ENCODE measurements at places on chromosomes 7 and 10. TPM values are rescaled to one million over a fixed set of nuclear protein-coding genes. Genes with fewer than 3 reads are reported as not detected.

ATRNL1 gene
- total RNA-seq: not detected

DOCK4 gene
- 2.0 TPM for total RNA-seq

TMEM184A gene
- 16.5 TPM for total RNA-seq

ACSL5 gene
- 46.6 TPM for total RNA-seq

AHR gene
- total RNA-seq: 39.4 TPM

SORBS1 gene
- 44.1 TPM for total RNA-seq

RTKN2 gene
- total RNA-seq: 36.2 TPM

C10orf62 gene
- not detected for total RNA-seq

DNA sequence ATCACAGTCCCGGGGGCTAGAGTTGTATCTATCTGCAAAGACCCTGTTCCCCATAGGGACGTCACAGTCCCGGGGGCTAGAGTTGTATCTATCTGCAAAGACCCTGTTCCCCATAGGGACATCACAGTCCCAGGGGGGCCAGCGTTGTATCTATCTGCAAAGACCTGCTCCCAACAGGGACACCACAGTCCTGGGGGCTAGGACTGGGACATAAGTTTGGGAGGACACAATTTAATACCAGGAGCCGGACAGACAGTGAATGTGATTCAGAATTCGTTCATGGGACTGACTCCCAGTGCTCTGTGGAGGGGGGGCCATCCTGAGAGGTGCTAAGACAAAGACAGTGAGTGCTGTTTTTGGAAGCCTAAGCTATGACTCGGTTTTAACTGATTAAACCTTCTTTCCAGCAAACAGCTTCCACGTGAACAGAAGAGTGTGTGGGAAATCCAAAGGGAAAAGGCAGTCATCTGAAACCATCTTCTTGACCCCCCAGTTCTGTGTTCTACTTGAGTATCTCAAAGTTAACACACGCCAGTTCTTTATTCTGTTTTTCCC, 153.0 kb downstream of the DIP2C start:
- no peak for DNase-seq

DNA sequence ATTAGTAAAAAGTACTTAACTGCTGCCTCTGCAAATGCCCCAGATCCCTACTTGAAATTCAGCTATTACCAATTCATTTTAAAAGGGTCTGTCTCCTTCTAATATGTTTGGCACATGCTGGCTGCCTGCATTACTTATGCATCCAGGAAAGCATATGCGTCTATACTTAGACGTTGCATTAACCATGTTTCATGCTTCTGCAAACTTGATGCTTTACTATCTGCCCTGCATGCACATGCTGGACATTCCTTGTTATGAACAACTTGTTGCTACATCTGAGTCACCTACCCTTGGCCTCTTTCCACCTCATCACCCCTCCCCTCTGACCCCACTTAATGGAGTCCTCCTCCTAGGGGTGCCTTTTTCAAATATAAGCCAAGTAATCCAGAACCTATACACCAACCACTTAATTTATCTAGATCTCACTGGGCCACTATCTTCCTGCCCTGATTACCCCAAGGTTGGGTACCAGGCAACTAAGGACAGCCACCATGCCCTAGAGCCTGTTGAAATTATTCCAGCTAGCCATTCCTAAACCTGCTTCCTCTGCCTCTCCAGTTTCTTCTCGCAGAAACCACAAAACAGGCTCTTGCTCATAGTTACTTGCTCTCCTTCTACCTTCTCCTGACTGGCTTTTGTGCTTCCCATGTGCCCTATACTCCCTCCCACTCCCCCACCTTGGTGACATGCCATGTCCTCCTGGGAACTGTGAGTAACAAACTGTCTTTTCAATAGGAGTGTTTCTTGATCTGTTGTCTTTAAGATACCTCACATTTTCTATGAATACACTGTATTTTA, 1187.9 kb downstream of the REEP3 start:
- DNase-seq: no peak

DNA sequence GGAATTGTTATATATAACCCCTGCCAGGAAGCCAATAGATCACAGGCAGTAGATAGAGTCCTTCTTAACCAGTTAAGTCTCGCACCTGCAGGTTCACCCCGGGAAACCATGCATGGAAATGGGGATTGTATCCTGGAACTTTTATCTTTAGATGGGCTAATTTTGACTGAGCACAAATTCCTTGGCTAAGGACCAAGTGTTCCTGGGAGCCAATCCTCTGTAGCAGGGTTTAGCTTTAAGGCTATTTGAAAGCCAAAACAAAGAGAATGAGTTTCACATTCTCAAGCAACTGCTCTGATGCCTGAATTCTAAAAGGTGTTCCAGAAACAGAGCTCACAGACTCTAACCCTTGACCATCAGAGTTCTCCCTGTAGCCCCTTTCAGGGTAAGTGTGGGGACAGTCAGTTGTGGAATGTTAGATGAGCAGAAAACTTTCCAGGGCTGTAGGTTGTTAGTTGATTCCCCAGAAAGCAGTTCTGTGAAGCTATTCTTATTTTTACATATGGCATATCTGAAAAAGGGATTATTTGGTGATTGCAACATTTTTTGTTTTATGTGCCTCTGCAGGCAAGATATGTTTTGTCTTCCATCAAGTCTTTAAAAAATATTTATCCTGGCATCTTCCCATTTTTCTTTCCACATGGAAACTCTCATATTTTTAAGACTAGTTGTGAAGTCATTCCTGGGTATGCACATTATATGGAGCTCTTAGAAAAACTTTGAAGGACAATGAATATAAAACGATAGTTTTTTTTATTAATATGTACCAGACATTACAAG, 16.2 kb upstream of the NPVF start:
- DNase-seq: no peak

DNA sequence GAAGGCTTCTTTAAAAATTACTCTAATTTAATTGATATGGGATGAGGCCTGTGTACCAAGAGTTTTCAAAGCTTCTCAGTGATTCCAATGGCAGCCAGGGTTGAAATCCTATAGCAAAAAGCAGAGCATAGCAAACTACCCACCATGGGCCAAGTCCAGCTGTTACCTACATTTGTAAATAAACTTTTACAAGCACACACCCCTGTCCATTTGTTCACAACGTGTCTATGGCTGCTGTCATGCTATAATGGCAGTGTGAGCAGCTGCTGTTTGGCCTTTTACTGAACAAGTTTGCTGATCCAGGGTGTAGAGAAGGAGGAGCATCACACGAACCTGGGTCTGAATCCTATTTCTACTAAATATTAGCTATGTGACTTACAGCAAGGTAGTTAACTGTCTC, 50.0 kb downstream of the NPY start:
- DNase-seq: no peak

GRCh38 chr7:114864278-114864677, 57.6 kb upstream of the MDFIC start:
- no peak for DNase-seq

- no peak for DNase-seq
Observed at GRCh38 chr7:87918740-87919139, 15.3 kb upstream of the ADAM22 start.

- DNase-seq: no peak
Observed at GRCh38 chr10:78539247-78539766, 505.6 kb downstream of the RPS24 start.

DNA sequence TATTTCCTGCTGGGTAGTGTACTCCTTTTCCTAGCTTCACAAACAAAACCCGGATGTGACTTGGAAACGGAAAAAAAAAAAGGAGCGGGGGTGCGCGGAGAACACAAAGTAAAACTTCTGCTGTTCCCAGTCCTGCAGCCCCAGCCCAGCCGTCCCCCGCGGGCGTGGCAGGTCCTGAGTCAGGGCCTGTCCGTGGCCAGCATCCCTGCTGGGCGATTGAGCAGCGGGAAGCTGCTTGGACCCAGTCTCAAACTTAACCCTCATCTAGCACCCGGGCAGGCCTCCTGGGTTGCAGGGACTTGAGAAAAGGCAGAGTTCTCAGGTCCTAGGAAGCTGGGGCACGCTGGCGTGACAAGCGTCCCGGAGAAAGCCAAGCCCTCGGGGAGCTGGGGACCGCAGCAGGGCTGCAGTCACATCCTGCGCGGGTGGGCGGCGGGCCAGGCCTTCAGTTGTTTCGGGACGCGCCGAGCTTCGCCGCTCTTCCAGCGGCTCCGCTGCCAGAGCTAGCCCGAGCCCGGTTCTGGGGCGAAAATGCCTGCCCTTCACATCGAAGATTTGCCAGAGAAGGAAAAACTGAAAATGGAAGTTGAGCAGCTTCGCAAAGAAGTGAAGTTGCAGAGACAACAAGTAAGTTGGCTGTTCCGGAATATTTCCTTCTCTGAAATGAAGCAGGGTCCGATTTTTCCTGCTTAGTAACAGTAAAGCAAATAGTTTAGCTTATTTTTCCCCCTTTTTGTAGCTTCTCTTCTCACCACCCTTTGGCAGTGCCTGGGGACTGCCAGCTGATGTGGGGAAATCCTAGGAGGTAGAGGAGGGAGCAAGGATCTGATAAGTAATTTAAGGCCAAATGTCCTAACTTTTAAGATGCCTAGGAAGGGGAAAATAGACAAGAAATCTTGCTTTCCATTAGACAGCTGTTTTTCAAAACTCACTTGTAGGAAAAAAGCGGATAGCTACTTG, at the start of gene GNG11:
Gene GNG11, plus strand, starts transcription at position 129 of the 960 bp plus-strand sequence. Its CDS starts 403 bp downstream, at position 532.
- DNase-seq: no peak

DNA sequence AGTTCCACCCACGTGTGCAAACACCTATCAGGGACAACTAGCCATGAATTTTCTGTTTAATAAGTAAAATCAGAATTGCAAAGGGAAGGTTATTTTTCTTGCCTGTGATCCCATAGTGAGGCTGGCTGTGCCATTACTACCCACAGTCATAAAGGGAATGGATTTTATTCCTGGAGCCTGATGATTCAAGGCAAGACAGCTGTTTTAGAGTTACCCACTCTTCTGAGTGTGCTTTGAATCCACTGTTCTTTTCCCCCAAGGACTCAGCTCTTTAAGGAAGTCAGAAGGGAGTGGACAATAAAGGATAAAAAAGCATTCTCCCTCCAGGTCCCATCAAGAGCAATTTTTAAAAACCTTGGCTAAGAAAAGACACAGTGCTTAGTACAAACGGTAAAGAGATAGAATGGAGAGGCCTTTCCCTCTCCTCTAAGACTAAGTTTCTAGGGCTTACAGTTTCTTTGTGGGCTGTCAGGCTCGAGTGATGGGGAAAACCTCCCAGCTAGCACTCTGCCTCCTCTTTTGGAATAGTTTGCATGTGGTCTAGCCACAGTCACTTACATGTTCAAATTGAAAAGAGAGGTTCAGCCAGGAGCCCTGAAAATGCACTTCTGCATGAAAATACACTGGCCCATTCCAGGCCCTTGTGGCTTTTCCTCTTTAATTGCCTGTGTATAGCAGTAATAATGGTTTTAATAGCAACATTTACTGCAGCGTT, 5.1 kb upstream of the LRRC4 start:
- no peak for DNase-seq

GRCh38 chr7:101733713-101734475, 83.5 kb upstream of the CUX1 start:
- peak; percentile 41 for DNase-seq

DNA sequence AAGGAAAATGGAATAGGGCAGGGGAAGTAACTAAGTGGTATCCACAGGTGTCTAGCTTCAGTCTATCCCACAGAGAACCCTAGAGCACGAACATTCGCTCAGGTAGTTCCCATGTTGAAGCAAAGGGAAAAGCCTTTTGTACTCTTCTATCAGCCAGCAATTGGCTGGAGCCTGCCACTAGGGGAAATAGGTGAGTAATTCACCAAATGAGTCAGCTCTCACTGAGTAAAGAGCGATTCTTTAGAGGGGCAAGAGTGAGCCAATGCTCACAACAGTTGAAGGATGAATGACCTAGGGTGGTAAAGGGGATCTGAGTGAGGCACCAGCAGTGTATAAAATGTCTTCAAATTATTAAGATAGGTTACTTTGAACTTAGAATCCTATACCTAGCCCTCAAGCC, 94.1 kb upstream of the ZNF800 start:
- no peak for DNase-seq

- DNase-seq: no peak
Observed at GRCh38 chr10:44972874-44973306, 5.7 kb downstream of the DEPP1 start.

DNA sequence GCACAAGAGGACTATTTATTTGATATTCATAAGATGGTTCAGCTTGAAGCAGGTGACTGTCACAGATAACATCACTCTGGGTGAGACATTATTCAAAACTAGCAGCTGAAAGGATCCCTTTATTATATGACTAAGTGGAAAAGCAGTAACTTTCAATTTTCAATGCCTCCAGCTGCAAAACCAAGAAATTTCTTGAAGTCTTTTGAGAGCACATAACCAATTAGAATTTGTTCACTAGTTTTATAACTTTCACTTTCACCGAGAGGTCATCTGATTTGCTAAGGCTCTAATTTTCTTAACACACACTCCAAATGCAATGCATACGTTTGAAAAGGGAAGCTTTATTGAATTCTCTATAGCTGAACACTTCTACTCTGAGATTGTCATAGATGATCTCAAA, 88.6 kb upstream of the KLF14 start:
- DNase-seq: no peak

DNA sequence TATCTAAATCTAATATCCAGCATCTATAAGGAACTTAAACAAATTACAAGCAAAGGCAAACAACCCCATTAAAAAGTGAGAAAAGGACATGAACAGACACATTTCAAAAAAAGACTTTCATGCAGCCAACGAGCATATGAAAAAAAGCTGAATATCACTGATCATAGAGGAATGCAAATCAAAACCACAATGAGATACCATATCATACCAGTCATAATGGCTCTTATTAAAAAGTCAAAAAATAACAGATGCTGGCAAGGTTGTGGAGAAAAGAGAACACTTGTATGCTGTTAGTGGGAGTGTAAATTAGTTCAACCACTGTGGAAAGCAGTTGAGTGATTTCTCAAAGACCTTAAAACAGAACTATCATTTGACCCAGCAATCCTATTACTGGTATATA, 334.4 kb upstream of the CACNA2D1 start:
- DNase-seq: no peak

GRCh38 chr10:67926951-67927350, 42.5 kb downstream of the SIRT1 start:
- no peak for DNase-seq

GRCh38 chr7:711922-712380, 14.5 kb upstream of the DNAAF5 start:
- no peak for DNase-seq

DNA sequence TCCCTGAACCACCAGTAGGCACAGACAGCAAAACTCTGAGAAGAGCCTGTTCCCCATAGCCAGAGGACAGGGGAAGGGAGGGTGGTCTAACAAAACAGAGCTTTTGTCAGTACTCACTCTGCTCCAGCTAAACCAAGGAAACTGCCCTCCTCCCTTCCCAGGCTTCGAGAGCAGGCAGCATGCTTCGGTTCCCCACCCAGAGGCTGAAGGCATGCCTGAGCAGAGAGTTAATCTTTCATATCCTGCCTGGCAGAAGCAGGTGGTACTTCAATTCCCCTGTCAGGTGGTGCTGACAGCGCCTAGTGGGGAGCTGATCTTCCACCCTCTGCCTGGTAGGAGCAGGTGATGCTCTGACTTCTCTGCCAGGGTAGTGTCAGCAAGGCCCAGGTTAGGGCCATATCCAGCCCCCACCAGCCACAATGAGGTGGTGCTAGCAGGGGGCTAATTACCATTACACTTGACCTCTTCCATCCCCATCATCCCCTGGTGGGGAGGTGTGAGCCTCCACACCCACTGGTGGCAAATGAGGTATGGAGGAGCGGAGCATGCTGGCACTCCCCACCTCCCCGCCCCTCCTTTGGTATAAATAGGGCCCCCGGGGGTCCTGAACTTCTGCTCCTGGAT, 35.1 kb downstream of the SDK1 start:
- DNase-seq: no peak

GRCh38 chr10:32318476-32318896, 28.5 kb downstream of the EPC1 start:
- DNase-seq: no peak
